ENCODE measurements at places on chromosomes 2 and 18. TPM values are rescaled to one million over a fixed set of nuclear protein-coding genes. Genes with fewer than 3 reads are reported as not detected.

- peak; percentile 68 for DNase-seq
Observed at GRCh38 chr2:159106109-159106508, 137.7 kb downstream of the TANC1 start.

- DNase-seq, result peak; percentile 50
Observed at GRCh38 chr2:219442256-219443015, 7.8 kb downstream of the SPEG start.

- no peak for DNase-seq
Observed at GRCh38 chr2:208698114-208698513, 291.5 kb downstream of the PTH2R start.

- DNase-seq, result peak; percentile 31
Observed at GRCh38 chr2:204776781-204777559, 231.7 kb downstream of the PARD3B start.

SFTPB gene
- total RNA-seq, result not detected

NAGK gene
- 65.8 TPM for total RNA-seq

Measured in GM23248 (cell line).